ENCODE measurements at places on chromosomes 16 and 17. TPM values are rescaled to one million over a fixed set of nuclear protein-coding genes. Genes with fewer than 3 reads are reported as not detected.
A peak's percentile ranks its signal among the peaks of the same experiment; 100 is the strongest.

- no peak for DNase-seq
Observed at GRCh38 chr17:47717979-47718621, 14.9 kb upstream of the TBX21 start.

GRCh38 chr16:2881783-2882649 is 999 bp upstream of the FLYWCH2 start:
- no peak for DNase-seq

Gene TP53TG3F
- not detected for total RNA-seq

DNA sequence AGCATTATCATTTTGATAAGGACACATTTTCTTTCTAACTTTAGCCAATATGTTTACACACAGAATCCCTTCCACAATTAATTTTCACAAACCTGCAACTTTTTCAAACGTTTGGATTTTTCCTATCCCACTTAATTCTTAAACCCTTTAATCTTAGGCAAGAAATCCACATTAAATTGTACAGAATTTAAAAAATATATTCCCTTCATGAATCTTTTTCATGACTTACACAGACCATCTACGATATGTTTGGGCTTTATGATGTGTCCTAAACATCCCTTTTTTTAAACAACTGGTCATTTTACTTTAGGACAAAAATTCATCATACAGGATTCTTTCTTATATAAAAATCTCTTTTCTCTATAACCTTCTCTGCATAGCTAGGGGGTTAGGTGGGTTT is 241.5 kb upstream of the CNTNAP4 start:
- no peak for DNase-seq

Gene HIC1
- 61.1 TPM for total RNA-seq

- no peak for DNase-seq
Observed at GRCh38 chr17:29561554-29562517, 5.0 kb downstream of the ABHD15 start.

- peak; percentile 56 for DNase-seq
Observed at GRCh38 chr16:3578610-3579551, 1.7 kb upstream of the NLRC3 start.

Gene SBK1
- 0.29 TPM for total RNA-seq

- no peak for DNase-seq
Observed at GRCh38 chr16:10787304-10787703, 31.3 kb downstream of the TVP23A start.
